ENCODE measurements at places on chromosomes 1 and 21. TPM values are rescaled to one million over a fixed set of nuclear protein-coding genes. Genes with fewer than 3 reads are reported as not detected.

OLFML3 gene
- total RNA-seq, result 135 TPM

FABP3 gene
- 44.2 TPM for total RNA-seq

MATN1 gene
- total RNA-seq, result 0.25 TPM

AMIGO1 gene
- total RNA-seq, result 0.54 TPM

EXO5 gene
- total RNA-seq, result 11.5 TPM

NCF2 gene
- 0.74 TPM for total RNA-seq

FAM3B gene
- total RNA-seq, result not detected

SEC16B gene
- 4.8 TPM for total RNA-seq

TNNT2 gene
- not detected for total RNA-seq

CD48 gene
- not detected for total RNA-seq

KCNJ15 gene
- not detected for total RNA-seq

RASAL2 gene
- total RNA-seq, result 30.5 TPM

RBP7 gene
- not detected for total RNA-seq

CRABP2 gene
- total RNA-seq, result 62.7 TPM

AMY1B gene
- total RNA-seq, result not detected

MIGA1 gene
- 32.4 TPM for total RNA-seq

MRAP gene
- total RNA-seq, result not detected

NR0B2 gene
- not detected for total RNA-seq

OR6F1 gene
- total RNA-seq, result not detected

PDC gene
- total RNA-seq, result 0.27 TPM

C1orf226 gene
- not detected for total RNA-seq

LYPLA2 gene
- 39.9 TPM for total RNA-seq

NBPF12 gene
- 10.7 TPM for total RNA-seq

FAM151A gene
- total RNA-seq, result not detected

TCEANC2 gene
- total RNA-seq, result 5.4 TPM

F13B gene
- not detected for total RNA-seq

RAVER2 gene
- total RNA-seq, result 7.2 TPM

E2F2 gene
- total RNA-seq, result 5.6 TPM

IRF6 gene
- total RNA-seq, result 3.1 TPM

POLR3GL gene
- 28.4 TPM for total RNA-seq

MSH4 gene
- 0.16 TPM for total RNA-seq

VASH2 gene
- 0.90 TPM for total RNA-seq

ASPM gene
- total RNA-seq, result 52.4 TPM

BNIPL gene
- 0.18 TPM for total RNA-seq

MPZ gene
- 1.2 TPM for total RNA-seq

GRHL3 gene
- not detected for total RNA-seq

RPL5 gene
- 1,772 TPM for total RNA-seq

PRELP gene
- 1.4 TPM for total RNA-seq

Measured in fibroblast of the aortic adventitia (primary cell).